ENCODE measurements at places on chromosomes 4 and X.

DNA sequence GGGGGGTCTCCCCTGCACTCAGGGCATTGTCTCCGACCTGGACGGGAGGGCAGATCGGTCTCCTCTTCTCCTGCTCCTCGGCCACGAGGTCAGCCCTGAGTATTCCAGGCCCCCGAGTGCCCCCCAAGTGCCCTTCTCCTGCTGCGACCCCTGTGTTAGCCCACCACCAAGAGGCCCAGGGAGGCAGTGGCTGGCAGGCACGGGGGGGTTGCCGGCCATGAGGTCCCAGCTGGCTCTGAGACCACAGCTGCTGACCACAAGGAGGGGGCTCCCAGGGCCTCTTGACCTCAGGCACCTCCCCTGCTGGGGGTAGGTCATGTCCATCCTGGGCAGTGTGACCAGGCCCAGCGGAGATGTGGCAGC is 186.1 kb upstream of the PSAPL1 start:
- DNase-seq, result no peak

DNA sequence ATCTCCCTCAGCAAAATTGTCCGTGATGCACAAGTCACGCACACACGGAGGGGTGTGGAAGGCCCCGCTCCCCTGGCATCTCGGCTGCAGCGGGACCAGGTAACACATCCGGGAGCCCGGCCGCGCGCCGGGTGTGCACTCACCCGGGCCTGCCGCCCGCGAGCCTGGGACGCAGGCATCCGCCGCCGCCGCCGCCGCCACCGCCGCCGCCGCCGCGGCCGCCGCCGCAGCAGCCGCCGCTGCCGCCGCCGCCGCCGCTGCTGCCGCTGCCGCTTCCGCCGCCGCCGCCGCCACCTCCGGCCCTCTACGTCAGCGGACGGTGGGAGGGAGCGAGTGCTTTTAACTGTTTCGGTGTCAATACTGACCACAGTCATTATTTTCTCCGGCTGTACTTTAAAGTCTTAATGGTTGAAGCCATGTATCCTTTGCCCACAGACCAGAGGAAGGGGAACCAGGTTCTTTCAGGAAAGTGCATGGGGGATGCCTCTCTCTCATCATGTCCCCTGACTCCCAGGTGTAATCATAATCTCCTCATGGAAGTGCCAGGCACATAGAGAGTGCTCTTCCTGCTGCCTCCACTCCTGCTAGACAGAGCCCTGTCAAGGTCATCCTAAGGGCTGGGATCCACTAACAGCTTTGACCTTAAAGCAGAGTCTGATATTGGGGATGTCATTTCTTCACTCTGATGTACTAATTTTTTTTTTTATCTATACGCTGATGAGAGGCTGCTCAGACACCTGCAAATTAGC is 38.0 kb downstream of the MAGEE2 start:
- no peak for DNase-seq

GRCh38 chr4:53432528-53433424 is 55.3 kb downstream of the FIP1L1 start:
- no peak for DNase-seq

- no peak for DNase-seq
Measured at GRCh38 chr4:84319124-84319523, 180.0 kb downstream of the NKX6-1 start.

GRCh38 chrX:22134681-22135080 is 102.6 kb downstream of the PHEX start:
- DNase-seq, result no peak

GRCh38 chrX:40152741-40153344 is 55.1 kb upstream of the BCOR start:
- no peak for DNase-seq

GRCh38 chrX:122565952-122566351 is 618.1 kb upstream of the GRIA3 start:
- no peak for DNase-seq

Measured in stimulated activated CD8-positive, alpha-beta memory T cell treated with anti-CD3 and anti-CD28 coated beads, Interleukin-15, amount 100 ng/mL, for 4 hours (primary cell).